ENCODE measurements at places on chromosomes 4 and X. TPM values are rescaled to one million over a fixed set of nuclear protein-coding genes. Genes with fewer than 3 reads are reported as not detected.

Gene MAPK10
- 19.8 TPM for total RNA-seq

Gene CYSLTR1
- not detected for total RNA-seq

Gene SPATA18
- total RNA-seq = 4.3 TPM

Gene GYPE
- total RNA-seq = not detected

Gene NLRP2B
- not detected for total RNA-seq

Gene GATA1
- not detected for total RNA-seq
